ENCODE measurements at places on chromosomes 13 and 19.

DNA sequence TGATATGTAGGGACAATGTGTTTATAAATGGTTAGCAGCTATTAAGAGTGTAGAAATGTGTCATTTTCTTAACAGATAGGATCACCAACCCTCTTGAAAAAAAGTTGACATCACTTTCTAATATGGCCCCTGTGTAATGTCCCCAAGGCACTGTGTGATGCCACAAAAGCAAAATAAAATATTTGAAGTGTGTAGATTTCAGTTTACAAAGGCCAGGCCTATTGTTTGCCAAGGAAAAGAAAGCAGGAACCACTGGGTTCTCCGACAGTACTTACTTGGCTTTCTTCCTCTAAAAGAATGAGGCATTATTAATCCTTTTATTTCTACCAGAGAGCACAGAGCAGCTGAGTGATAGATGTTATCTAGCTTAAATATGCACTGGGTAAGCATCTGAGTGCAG lies 10.5 kb upstream of the GJA3 start:
- DNase-seq: no peak

GRCh38 chr19:6712692-6713670 lies 7.5 kb downstream of the C3 start:
- no peak for DNase-seq

DNA sequence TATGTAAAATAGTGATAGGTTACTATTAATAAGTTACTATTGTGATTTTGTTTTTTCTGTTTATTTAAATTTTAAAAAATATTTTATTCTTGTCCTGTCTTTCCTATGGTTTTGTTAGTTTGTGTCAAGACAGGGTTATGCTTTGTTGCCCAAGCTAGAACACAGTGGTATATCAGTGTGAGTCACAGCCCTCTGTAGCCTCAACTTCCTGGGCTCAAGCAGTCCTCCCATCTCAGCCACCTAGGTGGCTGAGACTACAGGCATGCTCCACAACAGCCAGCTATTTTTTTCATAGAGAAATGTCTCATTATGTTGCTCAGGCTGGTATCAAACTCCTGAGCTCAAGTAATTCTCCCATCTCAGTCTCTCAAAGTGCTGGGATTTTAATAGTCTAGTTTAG lies 99.5 kb downstream of the ZNF675 start:
- no peak for DNase-seq

- no peak for DNase-seq
These were observed 1145.6 kb upstream of the MIR17HG start for GRCh38 chr13:90201676-90202460.

GRCh38 chr13:34523406-34523805 lies 418.7 kb upstream of the NBEA start:
- no peak for DNase-seq

GRCh38 chr13:45055198-45055901 lies 65.0 kb upstream of the GTF2F2 start:
- no peak for DNase-seq

- DNase-seq: no peak
These were observed at the start of gene C13orf42 for GRCh38 chr13:51111174-51111573. TSS of gene C13orf42 (minus strand) at chr13:51111274. CDS start at chr13:51111209, 65 bp downstream.

- no peak for DNase-seq
These were observed at the start of gene FUT2 for GRCh38 chr19:48695743-48696352. TSS of gene FUT2 (plus strand) at chr19:48695971. CDS start at chr19:48702957, 6,986 bp downstream.

- DNase-seq: no peak
These were observed 113.3 kb upstream of the KL start for GRCh38 chr13:32902874-32903273.

DNA sequence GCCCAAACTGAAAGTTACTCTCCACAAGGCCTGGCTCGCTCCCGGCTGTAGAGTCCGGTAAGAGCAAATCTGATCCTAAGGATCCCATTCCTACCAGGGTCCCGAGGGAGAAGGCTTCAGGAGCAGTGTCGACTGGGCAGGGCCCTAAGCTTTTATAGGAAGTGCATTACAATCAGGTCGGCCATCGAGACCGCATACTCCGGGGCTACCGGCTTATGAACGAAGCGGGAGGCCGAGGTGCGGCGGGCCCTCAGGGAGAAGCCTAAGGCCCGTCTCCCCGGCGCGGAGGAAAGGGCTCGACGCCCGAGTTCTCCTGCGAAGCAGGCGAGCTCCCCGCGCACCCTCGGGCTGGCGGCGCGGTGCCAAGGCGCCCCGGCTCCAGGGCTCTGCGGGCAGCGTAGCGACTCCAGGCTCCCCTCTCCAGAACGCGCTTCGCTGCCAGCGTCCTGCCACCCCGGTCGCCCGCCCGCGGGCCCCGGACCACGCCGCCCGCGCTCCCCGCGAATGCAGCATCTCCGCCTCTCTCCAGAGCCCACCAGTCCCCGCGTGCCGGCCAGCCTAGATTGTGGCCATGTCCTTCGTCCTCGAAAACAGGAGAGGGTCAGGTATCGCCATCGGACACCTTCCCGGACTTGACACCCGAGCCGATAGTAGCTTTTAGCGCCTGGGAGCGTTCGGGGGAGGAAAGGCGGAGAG lies 1.4 kb downstream of the EFNB2 start:
- DNase-seq: no peak

DNA sequence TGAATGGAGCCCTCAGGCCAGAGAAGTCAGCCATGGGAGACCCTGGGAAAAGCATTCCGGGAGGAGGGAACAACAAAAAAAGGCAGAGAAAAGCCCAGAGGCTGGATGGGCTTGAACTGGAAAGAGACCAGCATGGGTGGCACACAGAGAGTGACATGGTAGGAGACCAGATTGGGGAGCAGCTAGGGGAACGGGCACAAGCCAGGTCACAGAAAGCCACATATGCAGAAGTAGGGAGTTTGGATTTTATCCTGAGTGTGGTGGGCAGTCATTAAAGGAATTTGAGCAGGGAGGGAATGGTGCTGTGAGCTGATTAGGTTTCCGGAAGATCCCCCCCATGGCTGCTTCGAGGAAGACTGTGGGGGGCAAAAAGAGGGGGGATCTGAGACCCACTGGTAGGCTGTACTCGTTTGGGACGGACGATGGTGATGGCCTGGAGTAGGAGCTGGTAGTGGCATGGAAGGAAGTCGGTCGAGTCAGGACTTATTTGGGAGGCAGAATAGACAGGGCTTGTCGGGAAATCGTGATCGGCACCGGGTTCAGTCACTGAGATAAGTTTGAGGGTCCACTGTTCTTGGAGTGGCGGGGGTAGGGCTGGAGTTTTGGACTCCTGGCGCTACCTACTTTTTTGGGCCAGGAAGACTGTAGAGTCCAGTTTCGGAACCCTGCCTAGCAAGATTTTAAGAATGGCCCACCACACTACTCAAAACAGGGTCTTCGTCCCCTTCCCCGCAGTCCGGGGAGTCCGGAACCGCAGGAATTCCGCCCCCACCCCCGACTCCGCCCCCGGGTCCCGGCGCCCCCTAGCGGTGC lies 949 bp downstream of the SERTAD1 start:
- peak; percentile 84 for DNase-seq

DNA sequence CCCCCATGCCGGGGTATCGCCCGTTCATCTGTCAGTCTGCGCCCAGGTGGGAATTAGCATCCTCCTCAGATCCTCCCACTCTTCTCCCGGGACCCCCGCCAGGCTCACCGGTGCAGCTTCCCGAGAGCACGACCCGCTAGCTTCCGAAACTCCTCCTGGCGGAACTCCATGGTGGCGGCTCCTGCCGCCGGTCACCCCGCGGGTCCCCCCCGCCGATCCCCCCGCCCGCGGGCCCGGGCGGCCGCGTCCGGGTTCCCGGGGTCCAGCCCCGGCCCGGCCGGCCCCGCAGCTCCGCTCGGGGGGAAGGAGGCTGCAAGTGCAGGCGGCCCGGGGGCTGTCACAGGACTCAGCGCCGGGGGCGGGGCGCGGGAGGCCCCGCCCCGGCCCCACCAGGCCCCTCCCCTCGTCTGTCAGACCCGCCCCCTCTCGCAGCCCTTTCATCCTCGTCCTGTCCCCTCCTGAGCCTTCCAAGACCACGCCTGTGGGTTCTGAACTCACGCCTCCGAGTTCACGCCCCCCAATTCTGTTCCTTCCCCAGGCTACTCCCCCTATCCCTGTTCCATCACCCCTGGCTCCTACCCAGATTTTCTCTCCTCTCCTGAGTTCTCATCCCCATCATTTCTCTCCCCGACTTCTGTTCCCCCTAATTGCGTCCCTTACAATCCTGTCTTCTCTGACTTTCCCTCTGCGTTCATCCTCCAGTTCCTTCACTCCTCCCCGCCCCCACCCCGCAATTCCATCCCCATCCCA lies at the start of gene SLC17A7:
Gene SLC17A7 (minus strand): TSS at position 318 of the 750 bp plus-strand sequence. CDS start 148 bp downstream, at position 170.
- no peak for DNase-seq

DNA sequence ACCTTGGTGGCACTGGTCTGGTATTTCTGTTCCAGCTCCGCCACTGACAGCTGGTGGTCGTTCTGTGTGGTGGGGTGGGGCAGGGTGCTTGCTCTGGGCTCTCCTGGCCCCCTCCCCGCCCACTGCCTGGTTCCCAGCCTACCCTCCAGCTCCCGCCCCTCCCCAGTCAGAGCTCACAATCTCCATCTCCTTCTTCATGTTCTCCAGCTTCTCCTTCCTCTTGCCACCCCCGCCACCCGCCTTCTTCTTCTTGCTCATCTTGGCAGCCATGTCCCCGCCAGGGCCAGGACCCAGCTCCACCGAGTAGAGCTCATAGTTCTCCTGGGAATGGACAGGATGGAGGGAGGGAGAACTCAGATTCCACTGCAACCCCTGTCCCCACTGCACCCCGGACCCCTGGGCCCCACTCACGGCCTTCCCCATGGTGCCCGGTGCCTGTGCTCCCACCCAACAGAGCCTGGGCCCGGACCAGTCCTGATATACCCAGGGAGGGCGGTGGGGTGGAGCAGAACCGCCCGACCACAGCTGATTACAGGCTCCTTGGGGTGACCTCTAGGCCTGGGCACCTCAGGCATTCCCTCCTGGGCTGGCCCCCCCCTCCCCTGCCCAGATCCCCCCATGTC lies at the start of gene ATP4A:
Gene ATP4A (minus strand): TSS at position 452 of the 623 bp plus-strand sequence. CDS start 29 bp downstream, at position 423.
- DNase-seq: no peak

DNA sequence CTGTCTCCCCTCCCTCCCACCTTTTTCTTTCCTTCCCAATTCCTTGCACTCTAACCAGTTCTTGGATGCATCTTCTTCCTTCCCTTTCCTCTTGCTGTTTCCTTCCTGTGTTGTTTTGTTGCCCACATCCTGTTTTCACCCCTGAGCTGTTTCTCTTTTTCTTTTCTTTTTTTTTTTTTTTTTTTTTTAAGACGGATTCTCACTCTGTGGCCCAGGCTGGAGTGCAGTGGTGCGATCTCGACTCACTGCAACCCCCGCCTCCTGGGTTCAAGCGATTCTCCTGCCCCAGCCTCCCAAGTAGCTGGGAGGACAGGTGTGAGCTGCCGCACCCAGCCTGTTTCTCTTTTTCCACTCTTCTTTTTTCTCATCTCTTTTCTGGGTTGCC lies 6.9 kb downstream of the MYADM start:
- DNase-seq: no peak

- DNase-seq: no peak
These were observed 39.3 kb downstream of the RGCC start for GRCh38 chr13:41496420-41497234.

DNA sequence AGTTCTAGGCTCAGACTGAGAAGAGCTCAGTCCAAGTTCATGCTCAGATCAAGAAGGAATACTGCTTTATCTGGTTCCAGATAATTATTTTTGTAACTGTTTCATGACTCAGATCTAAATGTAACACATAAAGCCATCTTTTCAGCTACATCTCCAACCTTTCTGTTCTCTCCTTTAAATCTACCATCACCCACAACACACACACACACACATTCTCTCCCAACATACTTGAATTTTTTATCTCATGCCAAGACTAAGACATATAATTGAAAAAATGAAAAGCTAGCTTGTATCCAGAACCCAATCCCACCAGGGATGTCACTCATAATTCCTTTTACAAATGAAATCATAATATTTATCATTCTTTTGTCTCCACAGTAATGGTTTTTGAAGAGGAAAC lies 7.6 kb downstream of the KATNAL1 start:
- no peak for DNase-seq

- no peak for DNase-seq
These were observed 183.0 kb downstream of the DCT start for GRCh38 chr13:94296471-94296870.

DNA sequence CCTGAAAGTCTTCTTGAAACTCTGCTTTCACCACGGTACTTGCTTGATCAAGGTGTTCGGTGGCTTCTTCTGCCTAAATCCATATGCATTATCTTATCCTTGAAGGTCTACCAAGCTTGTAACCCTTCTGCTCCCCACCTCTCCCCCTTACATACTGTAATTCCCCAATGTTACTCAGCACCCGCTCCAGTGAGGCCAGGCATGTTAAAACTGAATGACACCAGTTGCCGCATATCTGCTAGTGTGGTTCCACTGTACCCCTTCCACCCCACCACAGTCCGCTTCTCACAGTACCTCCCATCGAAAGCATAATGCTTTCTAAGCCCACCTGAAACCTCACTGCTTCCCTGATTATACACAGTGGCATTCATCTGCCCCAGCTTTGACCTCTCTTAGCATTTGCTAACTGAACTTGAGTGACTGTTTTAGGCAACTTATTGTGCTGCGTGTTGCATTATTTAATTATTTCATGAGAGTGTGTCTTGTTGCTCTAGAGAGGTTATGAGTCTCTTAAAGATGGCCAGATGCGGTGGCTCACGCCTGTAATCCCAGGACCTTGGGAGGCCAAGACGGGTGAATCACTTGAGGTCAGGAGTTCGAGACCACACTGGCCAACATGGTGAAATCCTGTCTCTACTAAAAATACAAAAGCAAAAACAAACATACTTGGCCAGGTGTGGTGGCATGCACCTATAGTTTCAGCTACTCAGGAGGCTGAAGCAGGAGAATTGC lies 87.6 kb upstream of the MBNL2 start:
- no peak for DNase-seq

DNA sequence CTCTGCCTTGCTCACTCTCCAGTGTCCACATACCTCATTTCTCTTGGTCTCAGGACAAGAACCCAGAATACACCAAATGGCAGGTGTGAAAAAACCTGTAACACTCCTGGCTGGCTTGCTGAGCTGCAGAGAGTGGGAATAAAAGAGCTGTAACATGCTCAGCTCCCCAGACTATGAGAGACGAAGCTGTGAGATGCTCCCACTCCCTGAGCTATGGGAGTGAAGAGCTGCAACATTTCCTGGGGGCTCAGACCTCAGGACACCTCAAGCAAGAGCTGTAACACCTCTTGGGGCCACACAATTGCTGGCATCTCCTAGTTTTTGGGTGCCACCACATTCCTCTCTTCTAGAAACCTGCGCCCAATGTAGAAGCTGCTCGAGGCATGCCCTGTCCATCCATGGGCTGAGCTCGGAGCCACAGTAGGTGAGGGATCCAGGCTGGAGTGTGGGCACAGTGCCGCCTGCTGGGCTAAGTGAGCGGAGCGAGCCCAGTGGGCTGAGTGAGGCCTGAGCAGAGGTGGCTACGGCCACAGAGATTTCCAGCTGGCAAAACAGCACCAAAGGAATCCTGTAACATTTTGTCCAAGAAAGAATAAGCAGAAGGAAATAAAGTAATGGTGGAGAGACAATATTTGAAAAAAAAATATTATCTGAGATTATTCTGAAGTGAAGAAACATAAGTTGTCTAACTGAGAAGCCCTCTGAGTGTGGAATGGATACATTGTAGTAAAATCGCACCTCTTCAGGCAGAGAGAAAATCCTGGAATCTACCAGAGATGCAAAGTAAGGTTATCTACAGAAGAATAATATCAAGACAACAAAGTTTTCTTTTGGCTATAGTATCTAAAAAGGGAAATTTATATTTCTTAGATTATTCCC lies 186.2 kb upstream of the PCDH9 start:
- no peak for DNase-seq
